ENCODE measurements at places on chromosomes 3 and 15.

- DNase-seq = no peak
Observed at GRCh38 chr15:76840830-76841460, 64.2 kb downstream of the SCAPER start.

GRCh38 chr15:89760303-89761008, 9.4 kb upstream of the MESP1 start:
- peak; percentile 46 for DNase-seq

- no peak for DNase-seq
Observed at GRCh38 chr3:169402672-169403360, 260.7 kb downstream of the MECOM start.

DNA sequence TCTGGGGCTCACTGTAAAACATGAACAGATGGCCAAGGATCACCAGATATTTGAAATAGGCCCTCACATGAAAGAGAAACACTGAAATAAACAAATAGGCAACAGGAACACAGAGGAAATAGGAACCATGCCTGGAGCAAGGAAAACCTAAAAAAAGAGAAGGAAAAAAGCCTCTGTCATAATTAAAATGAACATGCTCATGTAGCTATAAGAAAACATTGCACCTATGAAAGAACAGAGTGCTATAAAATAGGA, 102.4 kb downstream of the RAB11A start:
- no peak for DNase-seq

- DNase-seq = no peak
Observed at GRCh38 chr3:177538048-177538749, 340.9 kb upstream of the TBL1XR1 start.

GRCh38 chr3:120503727-120504616, 53.2 kb upstream of the FSTL1 start:
- no peak for DNase-seq
